Fibroblast of skin of scalp (primary cell): ENCODE measurements at places on chromosomes 2 and 18.

- no peak for DNase-seq
These were observed 147.6 kb downstream of the LDLRAD4 start for GRCh38 chr18:13366131-13366530.

GRCh38 chr2:164371916-164372315 lies 249.4 kb downstream of the GRB14 start:
- no peak for DNase-seq

- peak; percentile 81 for DNase-seq
These were observed 226.2 kb upstream of the TNP1 start for GRCh38 chr2:217086038-217086522.

- no peak for DNase-seq
These were observed 204.1 kb downstream of the NDUFA10 start for GRCh38 chr2:239820836-239821693.

DNA sequence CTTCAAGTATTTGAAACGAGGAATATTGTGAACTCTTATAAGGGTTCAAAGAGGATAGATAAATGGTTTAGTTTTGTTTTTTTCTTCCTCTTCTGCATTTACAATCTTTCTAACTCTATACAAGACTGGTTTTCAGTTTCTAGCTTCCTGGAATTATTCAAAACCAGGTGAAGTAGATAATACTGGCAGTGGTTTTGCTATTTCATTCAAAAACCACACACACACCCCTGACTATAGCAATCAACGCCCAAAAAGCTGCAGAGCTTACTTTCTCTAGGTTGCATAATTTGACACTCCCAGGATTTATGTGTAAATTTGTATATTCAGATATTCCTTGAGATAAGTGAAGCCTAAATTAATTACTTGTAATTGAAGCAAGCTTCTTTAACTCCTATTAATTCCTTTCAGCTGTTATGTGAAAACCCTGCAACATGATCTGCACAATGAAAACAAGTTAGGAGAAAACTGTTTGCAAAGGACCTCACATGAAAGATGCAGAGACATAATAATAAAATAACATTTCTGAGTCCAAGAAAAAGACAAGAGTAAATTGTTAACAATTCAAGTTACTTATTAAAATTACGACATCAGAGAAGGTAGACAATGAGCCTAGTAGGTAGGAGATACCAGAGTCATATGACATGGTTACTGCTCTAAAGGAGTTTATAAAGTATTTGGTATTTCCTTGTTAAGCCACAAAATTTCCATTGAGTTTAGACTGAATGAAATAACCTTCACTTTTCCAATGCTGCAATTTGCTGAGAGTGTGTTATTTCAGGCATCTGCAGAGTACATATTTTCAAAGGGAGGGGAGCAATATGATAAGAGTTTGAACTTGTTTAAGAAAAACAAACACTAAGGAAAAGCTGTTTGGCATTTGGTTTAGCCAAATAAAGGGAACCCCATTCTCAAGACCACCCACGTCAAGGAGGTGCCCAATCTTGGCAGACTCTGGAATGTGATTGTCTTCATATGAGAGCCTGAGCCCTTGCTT lies 1.6 kb upstream of the NFE2L2 start:
- peak; percentile 54 for DNase-seq

GRCh38 chr2:166458674-166459073 lies 35.4 kb downstream of the SCN7A start:
- no peak for DNase-seq

DNA sequence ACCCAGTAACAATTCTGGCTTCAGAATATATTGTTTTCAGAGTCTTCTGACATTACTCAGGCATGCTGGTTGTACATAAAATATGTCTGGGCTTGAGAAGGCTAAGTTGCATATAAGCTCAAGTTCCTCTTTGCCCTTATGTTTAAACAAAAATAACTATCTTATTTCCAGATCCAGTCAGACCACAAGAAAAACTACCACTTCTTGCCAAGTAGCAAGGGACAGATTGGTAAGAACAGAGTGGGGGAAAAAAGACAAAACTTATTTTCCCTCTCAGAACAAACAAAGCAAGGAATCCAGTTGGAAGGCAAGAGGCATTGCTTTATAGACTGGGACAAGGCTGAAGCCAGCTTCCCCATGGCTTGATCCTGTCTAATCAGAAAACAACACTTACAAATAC lies 1036.7 kb upstream of the CELF4 start:
- no peak for DNase-seq

- DNase-seq = no peak
These were observed 10.1 kb downstream of the RPL31 start for GRCh38 chr2:101012054-101012705.

DNA sequence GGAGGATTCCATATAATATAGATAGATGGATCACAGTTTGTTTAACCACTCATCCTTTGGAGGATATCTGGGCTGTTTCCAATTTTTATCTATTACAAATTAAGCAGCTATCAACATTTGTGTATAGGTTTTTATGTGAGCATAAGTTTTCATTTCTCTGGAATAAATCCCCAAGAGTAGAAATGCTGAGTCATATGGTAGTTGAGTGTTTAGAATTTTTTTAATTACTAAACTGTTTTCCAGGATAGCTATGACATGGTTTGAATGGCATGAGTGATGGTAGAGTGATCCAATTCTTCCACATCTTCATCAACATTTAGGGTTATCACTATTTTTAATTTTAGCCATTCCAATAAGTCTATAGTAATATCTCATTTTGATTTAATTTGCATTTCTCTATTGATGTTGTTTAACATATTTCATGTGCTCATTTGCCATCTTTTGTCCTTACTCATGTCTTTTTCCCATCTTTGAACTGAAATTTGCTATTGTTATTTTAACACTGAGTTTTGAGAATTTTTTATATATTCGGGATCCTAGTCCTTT lies 31.4 kb downstream of the ABCB11 start:
- DNase-seq = peak; percentile 14

DNA sequence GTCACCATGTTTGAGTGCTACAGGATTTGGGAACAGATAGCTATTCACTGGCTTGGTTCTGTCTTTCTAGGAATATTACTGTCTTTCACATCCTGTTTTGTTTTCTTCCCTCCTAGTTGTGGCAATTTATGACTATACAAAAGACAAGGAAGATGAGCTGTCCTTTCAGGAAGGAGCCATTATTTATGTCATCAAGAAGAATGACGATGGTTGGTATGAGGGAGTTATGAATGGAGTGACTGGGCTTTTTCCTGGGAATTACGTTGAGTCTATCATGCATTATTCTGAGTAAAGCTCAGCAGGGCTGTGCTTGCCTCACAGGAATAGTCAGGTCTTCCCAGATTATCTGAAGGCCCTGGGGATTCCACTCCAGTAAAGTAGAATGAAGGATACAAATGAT lies 98.9 kb downstream of the ABI2 start:
- peak; percentile 79 for DNase-seq

DNA sequence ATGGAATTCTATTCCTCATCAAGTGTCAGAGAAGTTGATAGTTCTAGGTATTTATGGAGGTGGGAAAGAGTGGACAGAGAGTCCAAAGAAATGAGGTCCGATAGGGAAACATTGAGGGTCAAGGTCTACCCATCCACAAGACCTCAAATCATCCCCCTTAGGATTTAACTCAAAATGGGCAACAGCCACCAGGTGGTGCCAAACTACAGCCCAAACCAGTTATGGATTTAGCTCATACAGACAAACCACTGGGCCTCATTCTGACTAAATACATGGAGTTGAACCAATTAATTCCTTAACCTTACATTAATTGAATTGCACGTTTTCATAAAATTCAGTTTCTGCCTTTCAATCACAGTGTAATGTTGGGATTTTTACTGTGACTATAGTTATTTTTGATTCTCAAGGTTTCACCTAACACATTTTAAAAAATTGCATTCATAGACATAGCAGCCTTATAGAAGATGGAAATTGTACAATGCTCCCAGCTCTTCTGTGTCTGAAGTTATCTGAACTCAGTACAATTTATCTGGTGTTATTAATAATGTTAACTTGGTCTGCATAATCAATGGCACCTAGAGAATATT lies 98.2 kb upstream of the HNMT start:
- DNase-seq = peak; percentile 40

GRCh38 chr18:50847192-50847591 lies 27.4 kb upstream of the MRO start:
- DNase-seq = no peak

- no peak for DNase-seq
These were observed 124.3 kb upstream of the CYP26B1 start for GRCh38 chr2:72271766-72272641.

GRCh38 chr2:38038682-38039081 lies 37.3 kb downstream of the CYP1B1 start:
- DNase-seq = no peak

DNA sequence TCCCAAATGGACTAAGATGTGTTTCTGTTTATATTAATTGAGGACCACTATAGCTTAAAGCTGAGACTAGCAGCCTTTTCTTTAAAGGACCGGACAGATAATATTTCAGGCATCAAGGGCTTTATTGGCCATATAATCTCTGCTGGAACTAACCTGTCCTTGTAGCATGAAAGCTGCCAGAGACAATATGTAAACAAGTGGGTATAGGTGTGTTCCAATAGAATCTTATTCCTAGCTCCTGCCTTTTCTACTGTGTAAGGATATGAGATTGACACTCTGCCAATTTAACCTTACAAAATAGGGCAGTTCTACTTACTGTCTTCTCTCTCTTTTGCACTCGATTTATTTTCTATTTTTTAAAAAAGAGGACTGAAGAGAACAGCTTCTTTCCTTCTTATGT lies 74.0 kb downstream of the RHBDD1 start:
- no peak for DNase-seq

- DNase-seq = no peak
These were observed 429.0 kb upstream of the PIK3C3 start for GRCh38 chr18:41526054-41526453.
